ENCODE measurements at places on chromosomes 7 and 10.

DNA sequence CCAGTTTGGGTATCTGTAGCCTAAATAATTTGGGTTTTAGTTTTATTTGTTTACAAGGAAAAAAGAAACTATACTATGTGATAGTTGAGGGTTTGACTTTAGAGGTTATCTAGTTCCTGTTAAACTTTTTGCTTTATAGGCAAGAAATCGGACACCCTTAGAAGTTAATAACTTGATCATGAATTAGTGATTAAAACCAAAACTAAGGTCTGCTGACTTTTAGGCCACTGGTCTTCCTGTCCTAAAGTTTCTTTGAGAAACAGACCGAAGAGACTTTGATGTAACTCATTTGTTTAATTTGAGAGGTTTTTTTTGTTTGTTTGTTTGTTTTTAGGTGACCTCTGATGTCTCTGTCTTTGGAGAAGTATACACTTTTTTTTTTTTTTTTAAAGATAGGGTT lies 59.7 kb downstream of the PHTF2 start:
- no peak for DNase-seq

GRCh38 chr10:97327348-97328294 lies 6.9 kb downstream of the FRAT2 start:
- no peak for DNase-seq

- no peak for DNase-seq
Observed at GRCh38 chr7:80334908-80335307, 177.0 kb downstream of the GNAT3 start.

- no peak for DNase-seq
Observed at GRCh38 chr10:111177379-111177778, 100.5 kb downstream of the ADRA2A start.
